ENCODE measurements at places on chromosomes 3 and 15.

DNA sequence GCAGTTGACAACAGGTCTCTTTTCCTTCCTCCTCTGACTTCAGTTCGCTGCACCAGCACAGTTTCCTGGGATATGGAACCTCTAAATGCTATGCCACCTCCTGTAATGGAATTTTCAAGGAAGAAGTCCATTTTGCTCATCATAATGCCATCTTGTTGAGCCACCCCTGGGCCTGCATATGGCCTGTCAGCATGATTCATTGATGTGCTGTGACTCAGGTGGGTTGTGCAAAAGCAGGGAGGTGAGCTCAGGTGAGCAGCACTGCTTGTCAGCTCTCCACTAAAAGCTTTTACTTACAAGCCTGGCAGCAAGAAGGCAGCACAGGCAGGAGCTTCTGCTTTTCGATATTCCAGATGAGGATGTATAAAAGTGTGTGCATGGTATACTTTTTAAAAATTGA is 247.1 kb upstream of the LMCD1 start:
- DNase-seq, result no peak

DNA sequence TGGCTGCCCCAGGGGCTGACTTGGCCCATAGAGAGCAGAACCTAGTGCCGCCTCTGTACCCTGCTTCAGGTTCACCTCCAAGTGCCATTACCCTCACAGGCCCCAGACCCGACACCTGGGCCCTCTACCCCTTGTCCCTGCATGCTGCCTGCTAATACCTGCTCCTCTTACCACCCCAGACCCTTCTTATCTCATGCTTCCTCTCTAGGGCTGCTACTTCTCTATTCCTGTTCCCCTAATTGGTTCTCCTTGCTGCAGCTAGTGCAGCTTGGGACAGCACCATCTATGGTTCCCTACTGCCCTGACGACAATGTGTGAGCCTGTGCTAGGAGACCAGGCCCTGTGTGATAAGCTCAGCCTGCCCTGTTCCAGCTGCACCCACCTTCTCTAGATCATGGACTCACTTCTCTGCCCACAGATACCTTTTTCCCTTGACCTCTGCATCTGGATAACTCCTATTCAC is 15.3 kb downstream of the HDAC11 start:
- no peak for DNase-seq

- no peak for DNase-seq
Observed at GRCh38 chr15:68697711-68698690, 119.2 kb downstream of the CORO2B start.

DNA sequence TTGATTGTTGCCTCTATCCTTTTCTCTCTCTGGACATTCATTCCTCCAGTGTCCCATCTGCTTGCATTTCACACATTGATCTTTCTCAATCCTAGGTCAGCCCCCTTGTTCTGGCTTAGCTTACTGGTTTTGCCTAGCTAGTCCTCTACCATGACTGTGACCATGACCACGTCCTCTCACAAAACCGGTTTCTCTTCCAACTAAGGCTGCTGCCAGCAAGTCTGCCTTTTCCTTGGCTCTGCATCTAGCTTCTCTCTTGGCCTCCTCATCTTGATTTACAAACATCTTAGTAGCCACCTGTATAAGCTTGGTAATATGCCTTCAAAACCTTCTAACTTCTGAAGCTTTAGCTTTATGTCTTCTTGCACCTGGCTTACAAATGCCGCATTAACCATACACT is 167.2 kb downstream of the STXBP5L start:
- DNase-seq, result no peak

GRCh38 chr15:84586696-84587095 is 14.1 kb upstream of the ZSCAN2 start:
- DNase-seq, result no peak

GRCh38 chr3:45881078-45882022 is 5.0 kb upstream of the CCR9 start:
- peak; percentile 26 for DNase-seq

GRCh38 chr3:71310359-71310979 is 273.1 kb downstream of the FOXP1 start:
- DNase-seq, result no peak

GRCh38 chr15:38164507-38164906 is 88.1 kb upstream of the SPRED1 start:
- DNase-seq, result no peak

DNA sequence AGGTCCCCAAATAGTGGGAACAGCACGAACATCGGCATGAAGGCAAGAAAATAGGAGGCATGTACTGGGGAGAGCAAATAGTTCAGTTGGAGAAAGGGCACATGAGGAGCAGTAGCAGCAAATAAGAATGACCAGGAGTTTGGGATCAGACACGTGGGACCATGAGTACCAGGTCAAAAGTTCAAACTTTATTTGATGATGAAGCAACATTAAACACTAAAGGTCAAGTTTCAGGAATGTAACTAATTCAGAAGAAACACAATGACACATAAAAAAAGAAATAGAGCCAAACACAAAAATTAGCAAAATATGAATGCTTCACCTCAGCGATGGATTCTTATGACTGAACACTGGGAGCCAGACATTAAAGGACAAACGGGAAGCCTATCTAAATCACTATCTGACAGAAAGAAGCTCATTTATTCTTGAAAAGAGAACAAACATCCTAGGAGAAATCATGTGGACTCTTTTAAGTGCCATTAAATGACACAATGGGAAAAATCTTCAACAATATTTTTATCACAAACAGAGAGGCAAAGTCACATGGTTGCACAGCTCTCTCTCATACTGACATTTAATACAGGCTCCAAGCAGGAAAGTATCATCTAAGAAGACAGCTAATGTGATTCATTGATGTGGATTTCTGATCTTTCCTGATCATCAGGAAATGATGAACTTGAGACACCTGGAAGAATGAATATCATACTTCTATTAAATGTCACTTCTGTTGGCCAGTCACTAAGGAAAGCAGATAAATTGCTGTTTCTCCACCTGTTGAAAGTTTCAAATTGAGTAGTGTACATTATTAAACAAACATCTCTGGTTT is 216.9 kb upstream of the THBS1 start:
- no peak for DNase-seq

DNA sequence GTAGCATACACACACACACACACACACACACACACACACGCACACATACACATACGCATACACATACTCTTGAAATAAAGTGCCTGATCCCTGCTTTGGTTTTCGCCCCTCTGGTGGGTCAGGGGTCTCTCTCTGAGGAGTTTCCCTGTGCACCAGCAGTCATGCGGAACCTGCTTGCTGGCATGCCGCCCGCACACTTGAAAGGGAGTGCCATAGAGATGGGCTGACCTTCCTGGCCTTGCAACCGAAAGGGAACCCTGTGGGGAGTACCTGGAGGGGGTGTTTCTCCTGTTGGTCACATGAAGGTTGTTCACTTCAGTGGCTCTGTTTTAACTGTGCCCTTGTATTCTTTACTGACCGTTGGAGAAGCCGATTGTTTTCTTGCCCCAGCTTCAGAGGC is 752.3 kb downstream of the NR2F2 start:
- DNase-seq, result no peak

DNA sequence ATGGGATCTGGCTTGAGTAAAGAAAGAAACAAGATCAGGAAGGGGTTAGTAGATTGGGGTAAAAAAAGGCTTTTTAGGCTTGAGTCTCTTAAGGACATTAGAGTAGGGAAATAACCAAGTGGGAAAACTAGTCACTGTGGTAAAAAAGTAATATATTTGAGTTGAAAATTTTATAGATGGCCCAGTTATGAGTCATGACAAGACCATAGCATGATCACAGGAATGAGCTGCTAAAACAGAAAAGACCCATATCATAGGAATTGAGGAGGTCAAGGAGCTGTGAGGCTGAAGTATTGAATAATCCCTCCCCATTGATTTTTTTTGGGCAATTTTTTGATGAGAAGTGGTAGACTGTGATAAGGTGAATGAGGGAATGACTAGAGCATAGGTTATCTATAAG is 69.2 kb upstream of the TBC1D5 start:
- no peak for DNase-seq

DNA sequence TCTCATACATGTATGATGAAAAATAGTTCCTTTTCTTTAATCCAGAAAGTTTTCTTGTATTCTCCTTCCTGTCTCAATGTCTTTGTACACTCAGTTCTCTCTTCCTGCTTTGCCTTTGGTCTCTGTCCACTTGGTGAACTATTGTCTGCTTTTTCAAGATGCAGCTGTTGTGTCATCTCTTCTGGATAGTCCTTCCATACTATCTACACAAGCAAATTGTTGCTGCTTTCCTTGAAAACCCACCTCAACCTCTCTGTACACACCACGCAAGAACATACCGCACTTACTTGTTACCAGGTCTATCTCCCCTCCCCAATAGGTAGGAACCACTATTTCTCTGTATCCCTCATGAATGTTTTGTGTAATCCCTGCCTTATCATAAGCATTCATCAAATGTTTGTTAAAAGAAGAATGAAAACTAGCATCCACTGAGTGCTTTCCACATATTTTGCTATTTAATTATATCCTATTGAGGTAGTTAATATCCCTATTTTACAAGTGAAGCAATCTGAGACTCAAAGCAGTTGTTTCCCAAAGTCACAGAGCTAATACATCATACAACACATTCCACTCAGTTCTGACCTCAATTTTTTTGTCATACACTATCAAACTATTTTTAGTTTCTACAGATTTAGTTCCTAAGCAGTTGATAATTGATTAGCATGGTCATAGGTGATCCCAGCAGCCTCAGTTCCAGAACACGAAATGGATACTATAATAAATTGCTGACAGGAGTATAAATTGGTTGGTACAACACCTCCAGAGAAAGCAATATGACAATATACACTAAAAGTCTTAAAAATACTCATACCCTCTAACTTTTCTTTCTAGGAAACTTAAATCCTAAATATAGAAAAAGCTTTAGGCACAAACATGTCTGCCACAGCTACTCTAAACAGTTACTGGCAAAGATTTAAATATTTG is 19.6 kb downstream of the HACL1 start:
- DNase-seq, result no peak

All from T-cell (primary cell).